Stimulated activated CD4-positive, alpha-beta T cell treated with anti-CD3 and anti-CD28 coated beads, Interleukin-4, amount 100 ng/mL, for 24 hours (primary cell): ENCODE measurements at places on chromosomes 13 and 19.
A peak's percentile ranks its signal among the peaks of the same experiment; 100 is the strongest.

- no peak for DNase-seq
Observed at GRCh38 chr13:100789968-100790367, 115.4 kb upstream of the TMTC4 start.

DNA sequence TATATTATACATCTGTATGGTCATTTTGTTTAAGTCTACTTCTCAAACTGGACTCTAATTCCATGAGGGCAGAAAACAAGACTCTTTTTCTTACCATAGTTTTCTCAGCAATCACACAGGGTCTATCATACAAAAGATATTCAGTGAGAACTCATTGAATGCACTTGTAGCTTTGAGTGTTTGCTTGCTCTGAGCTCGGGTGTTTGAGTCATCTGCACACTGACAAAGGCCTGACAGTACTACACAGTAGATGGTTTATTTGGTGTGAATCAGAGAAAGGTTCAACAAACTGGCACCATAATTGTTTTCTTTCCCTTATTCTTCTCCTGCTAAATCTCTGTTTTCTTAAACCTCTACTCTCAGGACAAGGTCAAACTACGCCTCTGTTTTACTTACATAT lies 586.4 kb downstream of the LMO7 start:
- no peak for DNase-seq

DNA sequence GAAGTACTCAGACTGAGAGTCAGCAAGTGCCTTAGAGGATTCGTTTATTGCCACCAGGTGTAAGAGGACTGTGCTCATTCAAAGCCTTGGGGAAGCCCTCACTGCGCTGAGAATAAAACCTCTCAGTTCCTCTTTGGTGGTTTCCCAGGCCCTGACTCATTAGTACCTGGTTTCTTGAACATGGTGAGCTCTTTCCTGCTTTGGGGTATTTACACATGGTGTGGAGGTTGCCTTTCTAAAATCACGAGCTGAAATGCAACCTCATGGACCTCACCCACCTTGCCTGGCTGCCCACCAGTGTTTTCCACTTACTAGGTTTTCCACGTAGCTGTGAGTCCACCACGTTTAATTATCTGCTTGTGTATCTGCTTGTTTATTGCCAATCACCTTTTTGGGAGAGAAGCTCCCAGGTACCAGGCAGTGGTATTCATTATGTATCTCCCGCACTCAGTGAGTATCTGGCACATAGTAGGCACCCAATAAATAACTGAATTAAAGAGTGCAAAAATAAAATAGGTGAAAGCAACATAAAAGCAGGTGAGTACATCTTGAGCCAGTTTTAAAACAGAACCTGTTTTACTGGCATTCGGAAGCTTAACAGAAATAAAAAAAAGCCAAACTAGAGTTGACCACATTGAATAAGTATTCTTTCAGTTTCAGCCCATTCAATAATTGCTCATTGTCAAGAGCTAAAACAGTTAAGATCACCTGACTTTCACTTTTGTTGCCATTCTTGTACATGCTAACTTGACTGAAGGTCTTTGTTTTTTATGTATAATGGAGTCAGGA lies 533.0 kb downstream of the MYO16 start:
- DNase-seq: no peak

- no peak for DNase-seq
Observed at GRCh38 chr19:20167651-20168122, 673 bp downstream of the ZNF486 start.

GRCh38 chr13:39881383-39881782 lies 225.9 kb downstream of the COG6 start:
- DNase-seq: no peak

DNA sequence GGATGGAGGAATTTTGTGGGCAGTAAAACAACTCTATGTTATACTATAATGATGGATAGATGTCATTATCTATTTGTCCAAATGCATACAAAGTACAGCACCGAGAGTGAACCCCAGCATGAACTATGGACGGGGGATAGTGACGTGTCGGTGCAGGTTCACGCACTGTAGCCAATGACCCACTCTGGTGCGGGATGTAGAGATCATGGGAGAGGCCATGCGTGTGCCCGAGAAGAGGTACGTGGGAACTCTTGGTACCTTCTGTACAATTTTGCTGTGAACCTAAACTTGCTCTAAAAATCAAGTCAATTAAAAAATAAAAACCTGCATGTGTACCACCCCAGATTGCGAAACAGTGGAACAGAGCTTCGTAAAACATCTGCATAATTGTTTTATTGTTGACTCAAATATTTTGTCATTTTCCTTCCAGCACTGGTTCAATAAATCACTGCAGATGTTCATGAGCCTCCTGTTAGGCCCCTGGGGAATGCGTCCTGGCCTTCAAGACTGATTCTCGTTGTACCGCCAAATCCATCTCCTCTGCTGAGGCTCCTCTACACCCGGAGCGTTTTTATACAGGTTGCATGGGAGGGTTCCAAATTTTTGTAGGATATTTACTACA lies 30.9 kb downstream of the COL4A1 start:
- no peak for DNase-seq

DNA sequence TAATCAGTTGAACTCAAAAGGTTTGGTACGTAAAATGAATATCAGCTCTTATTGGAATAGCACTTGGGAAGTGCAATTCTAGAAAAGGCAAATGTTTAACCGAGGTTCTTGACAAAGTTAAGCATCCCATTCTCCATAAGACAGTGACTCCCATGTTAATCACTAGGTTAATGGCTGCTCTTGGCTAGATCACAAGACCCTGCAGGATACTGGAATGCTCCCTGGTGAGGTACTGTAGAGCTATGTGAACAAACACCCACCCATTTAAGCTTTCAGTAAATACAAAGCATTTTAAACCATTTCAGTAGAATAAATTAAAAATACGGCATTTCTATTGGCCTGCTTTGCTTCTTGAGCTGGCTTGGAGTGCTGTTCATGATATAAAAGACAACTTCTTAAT lies 56.5 kb downstream of the TDRD3 start:
- DNase-seq: no peak

DNA sequence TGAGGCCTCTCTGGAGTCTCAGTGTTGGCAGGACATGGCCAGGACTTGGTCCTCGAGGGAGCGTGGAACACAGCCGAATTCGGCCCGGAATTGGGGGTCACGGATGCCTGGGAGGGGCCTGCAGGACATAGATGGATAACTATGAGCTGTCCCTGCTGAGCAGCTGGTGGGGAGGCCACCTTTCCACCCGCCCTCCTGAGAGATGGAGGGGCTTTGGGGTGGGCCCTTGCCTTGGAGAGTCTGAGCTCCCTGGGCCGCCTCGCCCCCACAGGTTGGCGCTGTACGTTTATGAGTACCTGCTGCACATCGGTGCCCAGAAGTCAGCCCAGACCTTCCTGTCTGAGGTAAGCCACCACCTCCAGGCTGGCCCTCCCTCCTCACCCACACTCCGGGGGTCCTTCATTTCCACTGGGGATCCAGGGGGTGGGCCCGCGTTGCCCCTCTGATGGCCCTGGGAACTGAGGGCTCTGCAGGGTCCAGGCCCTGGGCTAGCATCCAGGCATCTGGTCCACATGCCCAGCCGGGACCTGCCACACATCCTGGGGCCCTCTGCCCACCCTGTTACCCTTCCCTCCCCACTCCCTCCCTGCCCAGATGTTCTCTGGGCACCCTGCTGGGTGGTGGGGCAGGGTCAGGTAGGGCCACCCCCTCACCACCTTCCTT lies 8.0 kb downstream of the SSBP4 start:
- no peak for DNase-seq

GRCh38 chr13:31639443-31640163 lies 99.7 kb upstream of the RXFP2 start:
- DNase-seq: no peak

GRCh38 chr13:106083620-106084350 lies 451.7 kb downstream of the EFNB2 start:
- no peak for DNase-seq

GRCh38 chr19:4077800-4078684 lies 11.3 kb upstream of the ZBTB7A start:
- DNase-seq: peak; percentile 50

DNA sequence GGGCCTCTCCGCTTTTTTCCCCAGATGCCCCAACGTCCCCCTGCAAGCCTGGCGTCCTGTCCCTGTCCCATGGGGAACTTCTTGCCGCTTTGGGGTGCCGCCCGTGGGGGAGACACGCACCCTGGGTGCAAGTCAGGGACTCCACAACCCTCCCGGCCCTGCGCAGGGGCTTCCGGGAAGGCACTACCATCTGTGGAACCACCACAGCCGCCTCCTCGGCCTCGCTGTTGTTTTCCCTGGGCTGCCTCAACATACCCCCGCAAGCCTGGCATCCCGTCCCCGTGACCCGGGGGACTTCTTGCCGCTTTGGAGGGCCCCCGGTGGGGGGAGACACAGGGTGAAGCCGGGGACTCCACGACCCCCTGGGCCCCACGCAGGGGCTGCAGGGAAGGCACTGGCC lies 238.4 kb downstream of the TUBA3C start:
- DNase-seq: no peak

GRCh38 chr19:4768934-4769777 lies 22.4 kb upstream of the FEM1A start:
- peak; percentile 81 for DNase-seq

DNA sequence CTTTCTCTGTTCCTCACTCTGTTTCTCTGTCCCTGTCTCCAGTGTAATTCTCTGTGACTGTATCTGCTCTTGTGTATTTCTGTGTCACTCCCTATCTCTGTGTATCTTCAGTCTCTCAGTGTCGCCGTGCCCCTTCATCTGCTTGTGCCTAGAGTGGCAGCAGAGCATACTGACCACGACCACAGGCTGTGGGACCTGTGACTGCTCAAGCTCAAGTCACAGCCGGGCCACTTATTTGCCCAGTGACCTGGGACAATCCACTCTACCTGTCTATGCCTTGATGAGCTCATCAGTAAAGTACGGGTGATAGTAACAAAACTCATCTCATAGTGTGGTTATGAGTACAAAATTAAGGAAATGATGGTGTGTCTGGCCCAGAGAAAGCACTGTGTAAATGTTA lies 8.7 kb downstream of the TMEM147 start:
- no peak for DNase-seq

DNA sequence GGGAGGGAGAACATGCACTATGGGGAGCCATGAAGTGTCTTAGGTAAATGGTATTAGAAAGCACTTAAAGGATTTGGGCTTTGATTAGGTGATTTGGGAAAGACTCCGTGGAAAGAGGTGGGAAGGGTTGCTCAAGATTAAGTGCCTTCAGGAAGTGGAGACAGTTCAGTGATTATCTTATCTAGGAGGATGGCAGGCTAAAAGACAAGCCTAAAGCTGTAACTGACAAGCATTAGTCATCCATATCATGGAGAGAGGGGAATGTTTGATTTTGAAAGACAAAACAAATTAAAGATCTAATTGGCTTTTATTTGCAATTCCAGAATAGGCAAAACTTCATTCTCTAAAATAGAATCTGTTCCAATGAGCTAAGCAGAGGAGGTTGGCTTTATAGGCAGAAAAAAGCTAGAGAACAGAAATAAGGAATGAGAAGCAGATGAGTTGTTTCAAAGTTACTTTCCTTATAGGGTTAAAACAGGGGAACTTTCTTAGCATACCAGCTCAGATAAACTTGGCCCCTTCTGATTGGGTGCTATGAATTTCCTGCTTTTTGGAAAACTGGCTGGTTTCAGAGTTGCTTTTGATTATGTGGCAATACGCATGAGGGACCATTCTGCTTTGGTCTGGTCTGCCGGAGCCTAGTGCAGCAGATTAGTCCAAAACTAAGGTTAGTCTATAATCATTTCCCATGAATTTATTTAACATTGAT lies 1.8 kb upstream of the DIAPH3 start:
- DNase-seq: no peak

- DNase-seq: no peak
Observed at GRCh38 chr13:40422588-40423235, 243.7 kb downstream of the FOXO1 start.

- no peak for DNase-seq
Observed at GRCh38 chr13:80160110-80160509, 180.8 kb downstream of the SPRY2 start.

DNA sequence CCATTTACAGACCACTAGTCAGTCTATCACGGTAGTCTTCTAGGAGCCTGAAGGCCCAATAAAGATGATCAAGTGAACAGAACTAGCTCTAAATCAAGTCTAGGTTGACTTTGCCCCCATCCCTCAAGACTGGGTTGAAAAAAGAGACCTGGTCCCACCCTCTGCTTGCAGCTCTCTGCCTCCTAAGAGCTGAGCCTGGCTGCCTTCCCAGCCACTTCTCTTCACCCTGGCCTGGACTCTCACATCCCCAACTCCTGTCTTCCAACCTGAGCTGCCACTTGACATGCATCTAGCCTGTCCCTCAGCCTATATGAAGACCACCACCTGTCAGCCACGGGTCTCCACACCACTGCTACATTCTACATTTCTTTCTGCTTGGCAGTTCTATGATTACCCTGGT lies 99.6 kb downstream of the FOXO1 start:
- no peak for DNase-seq

DNA sequence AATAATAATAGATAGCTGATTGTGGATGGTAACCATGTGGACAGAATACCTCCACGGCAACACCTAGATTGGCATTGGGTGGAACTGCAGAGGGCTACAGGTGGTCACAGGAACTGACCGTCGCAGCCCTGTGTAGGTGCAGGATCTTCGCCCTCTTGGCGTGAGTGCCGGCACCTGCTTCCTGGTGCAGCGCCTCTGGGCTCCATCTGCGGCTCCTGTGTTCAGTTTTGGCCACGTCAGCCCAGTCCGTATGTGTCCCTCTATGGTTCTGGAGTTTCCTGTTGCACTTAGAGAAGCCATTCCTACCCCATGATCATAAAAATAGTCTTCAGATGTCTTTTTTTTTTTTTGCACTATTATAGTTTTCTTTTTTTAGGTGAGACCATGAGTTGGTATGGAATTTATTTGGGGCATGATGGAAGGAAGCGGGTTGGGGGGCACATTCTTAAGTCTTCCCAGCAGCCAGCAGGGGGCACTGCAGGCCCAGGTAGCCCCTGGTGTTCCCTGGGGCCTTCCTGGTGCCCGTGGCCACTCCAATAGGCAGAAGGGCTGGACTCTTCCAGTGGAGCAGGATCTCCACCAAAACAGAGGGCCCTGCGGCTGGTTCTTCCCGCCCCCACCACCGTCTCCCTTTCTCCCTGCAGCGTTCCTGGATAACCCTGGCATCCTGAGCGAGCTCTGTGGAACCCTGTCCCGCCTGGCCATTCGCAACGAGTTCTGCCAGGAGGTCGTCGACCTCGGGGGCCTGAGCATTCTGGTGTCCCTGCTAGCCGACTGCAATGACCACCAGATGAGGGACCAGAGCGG lies 10.1 kb upstream of the SLC25A42 start:
- DNase-seq: peak; percentile 53

GRCh38 chr13:76336889-76337844 lies 549.0 kb downstream of the KCTD12 start:
- DNase-seq: no peak

DNA sequence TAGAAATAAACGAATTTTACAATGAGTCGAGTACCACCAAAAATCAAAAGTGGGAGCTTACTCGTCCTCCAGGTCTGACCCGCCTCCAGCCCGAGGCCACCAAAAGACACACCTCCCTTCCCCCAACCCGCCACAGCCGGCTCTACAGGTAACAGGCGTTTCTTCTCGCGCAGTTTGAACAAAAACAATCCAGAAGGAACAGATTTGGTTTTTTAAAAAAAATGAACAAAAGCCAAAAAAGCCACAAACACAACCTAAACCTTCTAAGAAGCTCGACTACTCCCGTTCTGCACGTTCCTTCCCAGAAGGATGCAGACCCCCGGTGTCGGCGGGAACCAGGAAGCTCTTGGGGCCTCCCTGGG lies 671 bp downstream of the ZDHHC20 start:
- peak; percentile 49 for DNase-seq
